ENCODE measurements at places on chromosomes 2 and 18.
A peak's percentile ranks its signal among the peaks of the same experiment; 100 is the strongest.

DNA sequence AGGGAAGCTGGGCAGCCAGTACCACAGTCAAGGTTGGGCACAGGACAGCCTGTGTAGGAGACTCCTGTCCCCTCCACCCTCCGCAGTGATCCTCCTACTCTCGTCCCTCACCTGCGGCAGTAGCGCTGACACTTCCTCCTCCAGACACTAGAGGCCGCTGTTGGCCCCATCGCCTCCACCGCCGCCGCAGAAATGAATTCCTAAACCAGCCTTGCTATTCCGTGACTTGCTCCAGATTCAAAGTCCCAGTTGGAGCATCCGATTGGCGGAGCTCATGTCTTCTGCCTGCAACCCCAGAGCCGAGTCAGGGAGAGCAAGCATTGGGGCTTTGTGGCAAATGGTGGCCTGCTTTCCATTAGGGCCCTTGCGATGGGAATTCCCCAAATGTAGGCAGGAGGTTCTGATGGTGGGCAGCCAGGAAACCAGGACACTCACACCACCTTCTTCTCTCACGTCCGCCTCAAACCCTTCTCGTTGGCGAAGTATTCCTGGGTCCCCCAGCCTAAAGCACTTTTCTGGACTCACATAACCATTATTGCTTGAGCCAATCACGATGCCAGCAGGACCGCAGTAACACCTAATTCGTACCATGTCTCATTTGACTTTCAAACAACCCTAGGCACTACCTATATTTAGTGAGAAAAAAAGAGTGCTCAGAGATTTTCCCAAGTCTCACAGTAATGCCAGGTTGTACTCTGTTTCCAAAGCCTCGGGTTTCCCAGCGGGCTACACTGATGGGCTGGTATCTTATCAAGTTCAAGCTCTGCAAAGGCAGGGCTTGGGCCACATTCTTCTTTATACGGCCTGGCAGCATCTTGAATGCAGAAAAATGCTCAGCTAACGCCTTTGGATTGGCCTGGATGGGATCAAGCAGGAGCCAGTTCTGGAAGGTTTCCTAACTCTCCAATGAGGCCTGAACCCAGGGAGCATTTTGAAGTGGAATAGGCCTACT lies 1.2 kb upstream of the DNAJB2 start:
- DNase-seq = peak; percentile 65

- no peak for DNase-seq
Observed at GRCh38 chr18:46073474-46074331, 1.6 kb upstream of the PSTPIP2 start.

- DNase-seq = no peak
Observed at GRCh38 chr2:235756491-235756890, 262.6 kb downstream of the AGAP1 start.

GRCh38 chr2:169815849-169816248 lies 8.9 kb downstream of the METTL5 start:
- DNase-seq = no peak

GRCh38 chr2:237118561-237119155 lies 33.0 kb downstream of the COPS8 start:
- DNase-seq = no peak

- DNase-seq = no peak
Observed at GRCh38 chr18:59697236-59697932, at the start of gene CCBE1. CCBE1 (minus strand) TSS chr18:59697423.

GRCh38 chr2:44333994-44334393 lies 27.3 kb downstream of the PREPL start:
- no peak for DNase-seq

- DNase-seq = no peak
Observed at GRCh38 chr2:18247282-18248110, 313.0 kb downstream of the RDH14 start.

Data from activated T-helper 1 cell treated with anti-CD3 and anti-CD28 coated beads, Interleukin-2, amount 50 U/mL, for 16 hours (primary cell).